SIG-M5 (cell line): ENCODE measurements at places on chromosomes 1 and 21.

DNA sequence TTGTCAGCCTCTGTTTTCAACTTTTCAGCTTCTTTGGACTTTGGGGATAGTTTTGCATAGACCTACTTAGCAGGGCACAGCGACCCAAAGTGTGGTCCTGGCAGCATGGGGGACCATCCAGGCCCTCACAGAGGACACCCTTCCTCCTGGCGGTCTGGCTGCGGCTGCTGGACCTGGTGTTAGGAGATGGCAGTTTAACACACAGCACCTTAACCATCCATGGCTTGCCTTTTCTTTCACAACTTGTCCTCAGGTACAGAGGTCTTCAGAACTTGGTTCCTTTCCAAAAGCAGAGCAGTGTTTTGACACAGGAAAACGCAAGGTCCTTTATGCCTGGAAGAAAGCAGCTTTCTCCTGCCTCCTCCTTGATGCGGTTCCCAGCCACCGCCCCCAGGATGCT lies 68.1 kb downstream of the RHOU start:
- DNase-seq, result no peak

DNA sequence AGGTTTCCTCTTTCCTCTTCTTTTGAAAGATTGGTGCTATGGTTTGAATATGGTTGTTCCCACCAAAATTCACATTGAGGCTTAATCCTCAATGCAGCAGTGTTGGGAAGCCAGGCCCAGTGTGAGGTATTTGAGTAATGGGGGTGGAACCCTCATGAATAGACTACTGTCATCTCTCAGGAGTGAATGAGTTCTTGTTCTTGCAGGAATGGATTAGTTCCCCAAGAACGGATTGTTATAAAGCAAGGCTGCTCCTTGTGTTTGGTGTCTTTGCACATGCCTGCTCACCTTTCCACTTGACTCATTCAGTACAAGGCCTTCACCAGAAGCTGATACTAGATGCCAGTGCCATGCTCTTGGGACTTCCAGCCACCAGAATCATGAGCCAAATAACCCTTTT lies 223.2 kb downstream of the BACH1 start:
- no peak for DNase-seq

- DNase-seq, result no peak
These were observed 32.5 kb upstream of the SSX2IP start for GRCh38 chr1:84722794-84723193.

DNA sequence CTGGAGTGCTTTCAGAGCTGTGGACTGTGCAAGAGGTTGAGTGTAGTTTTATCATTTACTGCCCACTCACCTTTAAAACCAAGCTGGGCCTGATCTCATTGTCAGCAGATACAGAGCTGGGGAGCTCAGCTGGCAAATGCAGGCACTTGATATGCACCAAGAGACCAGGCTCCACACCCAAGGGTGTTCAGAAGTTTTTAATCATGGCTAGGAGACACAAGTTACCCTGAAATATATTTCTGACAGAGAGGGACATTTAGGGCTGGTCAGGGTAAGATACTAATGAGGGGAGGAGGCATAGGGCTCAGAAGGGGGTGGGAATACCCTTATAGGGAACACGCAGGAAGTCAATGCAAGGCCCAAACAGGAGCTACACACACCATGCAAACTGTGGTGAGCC lies 153.7 kb downstream of the ELAVL4 start:
- no peak for DNase-seq

DNA sequence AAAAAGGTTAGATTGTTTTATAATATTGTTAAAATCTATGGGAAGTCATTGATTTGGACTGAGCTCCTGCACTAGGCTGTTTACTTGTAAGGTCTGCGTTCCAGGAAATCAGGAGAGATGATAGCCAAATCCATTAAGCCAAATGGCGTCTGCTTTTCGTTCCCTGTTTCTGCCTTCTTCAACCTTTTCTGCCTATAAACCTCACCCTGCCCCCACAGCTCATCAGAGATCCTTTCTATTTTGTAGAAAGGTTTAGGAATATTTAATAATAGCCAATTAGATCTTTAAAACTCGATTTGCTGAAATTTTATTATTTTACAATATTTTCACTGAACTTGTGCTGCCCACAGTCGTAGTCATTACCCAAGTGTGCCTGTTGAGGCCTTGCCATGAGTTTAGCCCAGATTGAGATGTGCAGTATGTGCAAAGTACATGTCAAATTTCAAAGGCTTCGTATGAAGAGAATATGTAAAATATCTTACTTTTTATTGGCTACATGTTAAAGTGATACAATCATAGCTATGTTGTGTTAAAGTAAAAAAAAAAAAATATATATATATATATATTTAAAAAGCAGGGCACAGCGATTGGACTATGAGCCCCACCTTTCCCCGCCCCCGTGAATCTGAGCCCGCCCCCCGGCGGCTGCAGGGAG lies 444 bp upstream of the IARS2 start:
- DNase-seq, result no peak

DNA sequence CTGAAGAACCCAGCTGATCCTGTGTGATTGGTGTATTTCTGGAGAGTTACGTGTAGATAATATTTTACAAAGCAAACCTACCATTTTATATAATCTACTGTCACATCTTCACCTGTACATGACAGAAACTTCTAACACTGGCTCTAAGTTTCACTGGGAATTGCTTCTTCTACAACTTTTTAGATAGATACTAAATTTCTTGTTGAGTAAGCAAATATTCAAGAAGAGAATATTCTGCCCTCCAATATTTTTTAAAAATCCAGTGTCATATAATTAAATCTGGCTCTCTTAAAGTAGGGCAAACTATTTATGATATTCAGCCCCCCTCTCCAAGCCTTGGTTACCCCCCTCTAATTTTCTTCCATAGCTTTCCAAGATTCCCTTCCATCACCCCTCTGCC lies 50.1 kb downstream of the MROH9 start:
- no peak for DNase-seq
